ENCODE measurements at places on chromosomes 3 and 15. TPM values are rescaled to one million over a fixed set of nuclear protein-coding genes. Genes with fewer than 3 reads are reported as not detected.

Gene FGD5
- total RNA-seq, result 4.9 TPM

GRCh38 chr15:99347574-99347973 lies 96.3 kb downstream of the LRRC28 start:
- H3K27ac ChIP-seq, result no peak overlapping the region
- no peak overlapping the region for H3K4me3 ChIP-seq
- H3K27me3 ChIP-seq, result no peaks in the 10 kb centered on the region

Gene INTS14
- 17.5 TPM for total RNA-seq

- H3K4me3 ChIP-seq, result peak overlapping the region; percentile 17
- H3K27ac ChIP-seq, result peak overlapping the region; percentile 82
- no peaks in the 10 kb centered on the region for H3K27me3 ChIP-seq
- H3K36me3 ChIP-seq, result no peaks in the 10 kb centered on the region
- DNase-seq, result peak; percentile 72
These were observed 156.2 kb downstream of the FGF12 start for GRCh38 chr3:192570821-192571791.

GRCh38 chr3:184503647-184504046 lies 57.9 kb upstream of the EPHB3 start:
- no peaks in the 10 kb centered on the region for H3K4me1 ChIP-seq
- H3K4me3 ChIP-seq, result no peak overlapping the region
- no peak for DNase-seq

DNA sequence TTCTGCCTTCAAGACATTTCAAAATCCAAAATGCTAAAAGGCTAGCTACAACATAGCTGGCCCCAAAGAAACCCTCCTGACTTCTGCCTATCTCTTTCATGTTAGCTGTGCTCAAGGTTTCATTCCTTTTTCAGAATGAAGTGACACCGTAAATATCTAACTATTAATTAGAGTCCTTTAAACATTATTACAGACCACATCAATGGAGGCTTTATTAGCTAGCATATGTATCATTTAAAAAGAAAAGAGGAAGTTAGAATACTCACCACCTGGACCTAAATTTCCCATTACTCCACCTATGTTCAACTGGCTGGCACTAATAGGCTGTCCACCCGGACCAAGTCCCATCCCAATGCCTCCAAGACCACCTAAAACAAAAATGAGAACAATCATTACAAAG lies 24.6 kb downstream of the MYEF2 start:
- H3K4me1 ChIP-seq, result no peaks in the 10 kb centered on the region
- no peak overlapping the region for H3K27ac ChIP-seq
- DNase-seq, result no peak
- H3K4me3 ChIP-seq, result no peak overlapping the region

GRCh38 chr3:110932567-110932966 lies 139.0 kb upstream of the NECTIN3 start:
- H3K4me3 ChIP-seq, result no peak overlapping the region
- H3K27ac ChIP-seq, result no peak overlapping the region
- no peaks in the 10 kb centered on the region for H3K27me3 ChIP-seq
- no peaks in the 10 kb centered on the region for H3K4me1 ChIP-seq
- no peak for DNase-seq

DNA sequence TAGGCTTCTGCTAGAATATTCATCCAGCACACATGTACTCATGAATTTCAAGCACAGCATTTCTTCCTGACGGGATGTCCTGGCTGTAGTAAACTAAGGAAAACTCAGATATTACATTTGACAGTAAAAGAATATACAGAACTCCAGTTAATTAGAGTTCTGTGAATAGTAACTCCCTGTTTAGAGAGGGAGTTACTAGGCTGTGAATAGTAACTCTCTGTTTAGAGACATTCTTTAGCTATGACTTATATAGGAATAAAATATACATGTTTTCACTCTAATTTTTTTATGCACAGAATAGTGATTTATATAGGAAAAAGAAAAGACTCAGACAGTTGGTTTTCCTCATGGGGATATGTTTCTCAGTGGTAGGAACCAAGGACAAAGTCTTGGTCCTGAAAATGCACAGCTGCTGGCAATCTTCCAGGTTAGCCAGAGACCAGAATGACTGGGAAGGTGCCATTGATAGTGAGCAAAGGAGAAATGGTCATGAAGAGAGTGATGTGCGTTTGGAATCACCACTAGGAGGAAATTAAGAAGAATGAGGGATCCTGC lies 480.7 kb upstream of the THBS1 start:
- no peak overlapping the region for H3K27ac ChIP-seq
- no peaks in the 10 kb centered on the region for H3K27me3 ChIP-seq
